ENCODE measurements at places on chromosomes 5 and 9. TPM values are rescaled to one million over a fixed set of nuclear protein-coding genes. Genes with fewer than 3 reads are reported as not detected.

Gene PKD2L2
- total RNA-seq: not detected

Gene GDA
- 6.4 TPM for total RNA-seq

Gene CDH6
- total RNA-seq: 2.3 TPM

Gene ORM2
- 1.2 TPM for total RNA-seq

Gene TYRP1
- total RNA-seq: not detected

Gene SEMA6A
- 37.5 TPM for total RNA-seq

Gene CBY3
- total RNA-seq: not detected

Gene DAB2
- 43.0 TPM for total RNA-seq

Gene NOXA1
- total RNA-seq: 8.3 TPM

Gene DNM1
- 21.6 TPM for total RNA-seq

DNA sequence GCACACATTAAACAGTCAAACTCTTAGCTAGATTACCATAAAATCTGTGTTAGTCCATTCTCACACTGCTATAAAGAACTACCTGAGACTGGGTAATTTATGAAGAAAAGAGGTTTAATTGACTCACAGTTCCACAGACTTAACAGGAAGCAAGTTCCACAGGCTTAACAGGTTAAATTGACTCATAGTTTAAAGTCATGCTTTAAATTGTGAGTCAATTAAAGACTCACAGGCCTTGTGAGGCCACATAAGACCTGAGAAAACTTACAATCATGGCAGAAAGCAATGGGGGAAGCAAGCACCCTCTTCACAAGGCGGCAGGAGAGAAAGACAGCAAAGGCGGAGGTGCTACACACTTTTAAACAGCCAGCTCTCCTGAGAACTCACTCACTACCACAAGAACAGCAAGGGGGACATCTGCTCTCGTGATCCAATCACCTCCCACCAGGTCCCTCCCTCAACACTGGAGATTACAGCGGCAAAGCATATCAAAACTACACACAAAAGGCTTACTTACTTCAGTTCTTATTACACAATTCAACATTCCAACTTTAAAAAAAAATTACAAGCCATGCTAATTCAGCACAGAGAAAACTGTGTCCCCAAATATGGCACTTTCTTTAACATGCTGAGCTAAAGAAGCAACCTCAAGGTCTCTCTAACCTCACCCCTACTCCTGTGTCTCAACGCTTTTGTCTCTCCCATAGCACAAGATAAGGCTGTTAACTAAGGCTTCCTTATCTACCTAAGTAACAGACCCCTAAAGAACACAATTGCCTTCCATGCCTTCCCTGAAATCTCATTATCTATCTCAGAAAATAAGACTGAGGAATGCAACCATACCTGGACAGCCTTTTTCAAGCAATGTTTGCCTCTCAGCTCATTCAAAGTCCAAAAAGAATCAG, 805.1 kb downstream of the NR2F1-AS1 start:
- DNase-seq: no peak

DNA sequence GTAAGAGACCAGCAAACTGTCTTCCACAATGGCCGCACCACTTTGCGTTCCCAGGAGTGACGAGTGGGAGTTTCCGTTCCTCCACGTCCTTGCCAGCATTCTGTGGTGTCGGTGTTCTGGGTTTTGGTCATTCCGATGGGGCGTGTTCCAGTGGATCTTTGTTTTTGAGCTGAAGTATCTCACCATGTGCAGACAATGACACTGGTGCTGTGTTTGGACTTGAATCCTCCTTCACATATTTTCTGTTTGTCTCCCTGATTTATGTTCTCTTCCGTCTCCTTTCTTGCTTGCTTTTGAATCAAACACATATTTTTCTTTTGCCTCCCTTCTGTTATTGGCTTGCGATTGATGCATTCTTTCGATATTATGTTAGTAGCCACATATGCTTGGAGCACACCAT, 60.8 kb upstream of the IRX4 start:
- no peak for DNase-seq

DNA sequence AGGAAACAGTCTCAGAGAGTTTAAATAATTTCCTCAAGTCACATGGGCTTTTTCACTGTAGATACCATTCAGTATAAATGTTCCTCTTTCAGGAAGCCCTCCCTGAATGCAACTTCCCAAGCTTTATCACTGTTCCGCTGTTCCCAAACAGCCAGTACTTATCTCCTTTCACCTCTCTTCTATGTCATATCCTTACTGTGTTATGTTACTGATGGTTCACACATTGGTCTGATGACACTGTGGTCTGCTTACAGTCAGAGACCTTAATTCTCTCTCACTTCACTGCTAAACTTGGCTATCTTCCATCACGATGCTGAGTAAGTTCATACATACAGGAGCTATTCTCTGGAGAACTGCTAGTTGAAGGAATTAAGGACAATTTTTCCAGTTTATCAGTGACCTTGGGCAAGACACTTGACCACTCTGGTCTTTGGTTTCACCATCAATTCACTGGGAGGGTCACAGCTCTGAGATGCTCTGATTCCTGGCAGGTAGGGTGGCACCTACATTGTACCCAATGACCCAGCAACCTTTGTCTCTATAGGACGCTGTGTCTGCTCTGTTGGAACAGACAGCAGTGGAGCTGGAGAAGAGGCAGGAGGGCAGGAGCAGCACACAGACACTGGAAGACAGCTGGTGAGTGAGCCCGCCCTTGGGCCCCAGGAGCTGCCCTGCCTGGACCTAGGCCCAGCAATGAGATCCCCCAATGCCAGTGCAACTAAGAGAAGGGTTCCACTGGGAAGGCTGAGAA, 42.1 kb upstream of the RARS1 start:
- no peak for DNase-seq

GRCh38 chr9:12680757-12681156, 12.4 kb upstream of the TYRP1 start:
- no peak for DNase-seq

DNA sequence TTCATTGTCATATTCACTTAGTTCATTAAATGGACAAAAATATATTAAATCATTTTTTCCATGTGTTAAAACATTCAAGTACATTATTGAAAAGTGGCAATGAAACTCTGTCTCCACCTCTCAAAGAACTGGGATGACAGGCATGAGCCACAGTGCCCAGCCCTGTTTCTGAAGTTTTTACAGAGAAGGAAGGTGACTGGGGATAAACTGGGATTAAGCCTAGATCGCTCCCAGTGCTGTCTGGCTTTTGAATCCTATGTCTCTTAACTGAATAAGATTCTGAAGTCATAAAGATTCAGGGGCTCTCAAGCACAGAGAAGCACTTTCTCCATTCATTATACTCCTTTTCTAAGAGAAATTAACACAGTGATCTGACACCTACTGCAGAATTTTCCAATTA, 88.3 kb downstream of the SLC38A9 start:
- no peak for DNase-seq

GRCh38 chr9:77471572-77471971, 176.6 kb downstream of the GNA14 start:
- no peak for DNase-seq

- DNase-seq: no peak
Observed at GRCh38 chr5:175821790-175822211, 49.6 kb upstream of the CPLX2 start.

GRCh38 chr9:73558471-73558870, 406.8 kb downstream of the ANXA1 start:
- DNase-seq: no peak

DNA sequence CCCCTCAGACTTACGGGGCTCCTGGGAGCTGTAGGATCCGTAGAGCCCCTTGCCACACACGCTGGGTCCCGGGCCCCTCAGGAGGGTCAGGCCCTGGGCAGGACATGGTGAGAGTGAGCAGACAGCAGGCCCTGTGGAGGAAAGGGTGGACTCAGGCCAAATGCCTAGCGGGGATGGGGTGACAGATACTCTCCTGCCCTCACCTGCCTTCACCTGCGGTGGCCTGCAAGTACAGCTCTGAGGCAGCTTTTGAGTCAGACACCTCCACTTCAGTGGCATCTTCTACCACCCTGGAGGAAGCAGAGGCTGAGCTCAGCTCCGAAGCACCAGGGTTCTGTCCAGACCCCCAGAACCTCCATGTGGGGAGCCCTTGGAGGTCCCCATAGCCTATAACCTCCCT, 26.2 kb downstream of the SLC35A4 start:
- DNase-seq: no peak

GRCh38 chr5:29079771-29080170, 2041.4 kb upstream of the CDH9 start:
- DNase-seq: no peak

DNA sequence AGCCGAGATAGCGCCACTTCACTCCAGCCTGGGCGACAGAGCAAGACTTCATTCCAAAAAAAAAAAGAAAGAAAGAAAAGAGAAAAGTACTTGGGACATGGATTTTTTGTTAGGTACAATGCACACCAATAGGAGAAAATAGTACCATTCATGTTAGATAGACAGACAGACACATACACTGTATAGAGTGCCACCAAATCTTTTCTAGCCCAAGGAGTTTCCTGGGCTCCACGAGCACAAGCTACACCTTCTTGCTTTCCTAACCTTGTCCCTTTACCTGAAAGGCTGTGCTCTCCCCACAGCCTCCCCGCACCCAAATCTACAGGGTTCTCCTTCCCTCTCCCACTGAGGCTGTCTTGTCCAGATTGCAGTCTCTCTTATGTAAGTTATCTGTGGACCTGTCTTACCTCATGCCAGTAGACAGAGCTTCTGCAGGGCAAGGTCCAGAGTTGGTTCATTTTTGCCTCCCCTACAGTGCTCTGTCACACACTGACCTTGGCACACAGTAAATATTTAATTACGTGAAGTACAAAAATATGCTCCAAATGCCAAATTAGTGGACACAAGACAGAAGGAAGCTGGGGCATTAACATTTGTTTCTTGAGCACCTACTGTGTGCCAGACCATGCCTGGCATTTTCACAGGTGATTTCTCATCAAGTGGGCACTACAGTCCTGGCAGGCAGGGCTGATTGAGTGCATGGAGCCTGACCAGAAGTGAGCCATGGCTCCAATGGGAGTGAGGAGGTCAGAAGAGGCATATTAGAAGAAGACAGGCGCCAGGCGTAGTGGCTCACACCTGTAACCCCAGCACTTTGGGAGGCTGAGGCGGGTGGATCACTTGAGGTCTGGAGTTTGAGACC, 5.9 kb downstream of the ALAD start:
- no peak for DNase-seq

- DNase-seq: no peak
Observed at GRCh38 chr5:31161781-31162181, 31.7 kb upstream of the CDH6 start.

DNA sequence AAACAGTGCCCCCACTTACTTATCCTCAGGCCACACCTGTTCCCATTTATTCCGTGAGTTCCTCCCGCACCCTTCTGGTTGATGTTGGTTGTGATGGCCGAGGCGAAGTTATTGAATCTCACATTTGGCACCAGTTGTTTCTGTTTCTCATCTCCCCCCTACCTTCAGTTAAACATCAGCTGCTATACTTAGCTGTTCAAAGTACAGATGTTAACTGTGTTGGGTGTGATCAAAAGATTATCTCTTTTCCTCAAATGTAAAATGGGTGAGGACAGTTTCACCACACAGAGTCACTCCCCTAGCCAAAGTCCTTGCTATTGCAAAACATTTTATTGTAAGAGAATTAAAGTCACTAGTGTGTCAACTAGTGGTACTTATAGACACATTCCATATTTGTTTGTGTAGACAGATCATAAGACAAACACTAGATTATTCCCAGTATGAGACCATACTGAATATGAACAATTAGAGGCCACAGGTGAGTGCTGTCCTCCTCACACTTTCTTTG, 43.2 kb upstream of the PRSS3 start:
- DNase-seq: no peak

DNA sequence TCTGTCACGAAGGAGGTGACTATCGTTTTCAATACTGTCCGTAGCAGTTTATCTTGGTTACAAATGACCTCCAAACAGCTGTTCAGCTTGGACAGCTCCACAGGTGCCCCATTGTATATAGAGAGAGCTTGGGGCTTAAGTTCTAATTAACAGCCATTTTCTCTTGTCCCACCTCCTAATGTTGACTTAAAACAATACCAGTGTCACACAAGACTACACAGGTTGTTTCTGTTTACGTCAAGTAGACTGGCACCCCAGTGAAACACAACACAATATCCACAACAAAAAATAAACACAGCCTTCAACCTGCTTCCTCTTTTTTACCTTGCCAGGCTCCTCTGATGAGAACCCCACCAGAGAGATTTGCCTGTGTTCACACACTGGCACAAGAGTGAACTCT, 39.8 kb upstream of the TLE1 start:
- no peak for DNase-seq

- no peak for DNase-seq
Observed at GRCh38 chr5:22605473-22605872, 247.7 kb downstream of the CDH12 start.

GRCh38 chr5:100690036-100690560, 154.9 kb downstream of the FAM174A start:
- DNase-seq: no peak

- no peak for DNase-seq
Observed at GRCh38 chr9:14633906-14634565, 59.2 kb downstream of the ZDHHC21 start.

- peak; percentile 74 for DNase-seq
Observed at GRCh38 chr9:133403766-133404453, 13.9 kb downstream of the REXO4 start.

DNA sequence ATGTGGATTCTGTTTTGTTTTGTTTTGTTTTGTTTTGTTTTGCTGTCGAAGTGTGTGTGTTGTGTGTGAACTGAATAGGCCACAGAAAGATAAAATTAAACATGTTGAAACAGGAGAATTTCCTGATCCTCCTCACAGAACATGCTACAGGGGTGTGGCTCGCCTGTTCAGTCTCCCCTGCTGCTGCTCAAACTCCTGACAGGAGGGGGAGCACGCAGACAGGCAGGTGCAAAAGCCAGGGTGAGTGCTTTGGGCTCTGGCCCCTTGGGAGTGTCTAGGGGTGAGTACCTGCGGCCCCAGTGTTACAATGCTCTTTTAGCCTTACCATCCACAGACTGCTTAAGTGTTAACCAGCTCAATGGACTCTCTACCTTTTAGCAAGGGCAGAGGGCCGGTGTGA, 473.5 kb downstream of the MAT2B start:
- no peak for DNase-seq

DNA sequence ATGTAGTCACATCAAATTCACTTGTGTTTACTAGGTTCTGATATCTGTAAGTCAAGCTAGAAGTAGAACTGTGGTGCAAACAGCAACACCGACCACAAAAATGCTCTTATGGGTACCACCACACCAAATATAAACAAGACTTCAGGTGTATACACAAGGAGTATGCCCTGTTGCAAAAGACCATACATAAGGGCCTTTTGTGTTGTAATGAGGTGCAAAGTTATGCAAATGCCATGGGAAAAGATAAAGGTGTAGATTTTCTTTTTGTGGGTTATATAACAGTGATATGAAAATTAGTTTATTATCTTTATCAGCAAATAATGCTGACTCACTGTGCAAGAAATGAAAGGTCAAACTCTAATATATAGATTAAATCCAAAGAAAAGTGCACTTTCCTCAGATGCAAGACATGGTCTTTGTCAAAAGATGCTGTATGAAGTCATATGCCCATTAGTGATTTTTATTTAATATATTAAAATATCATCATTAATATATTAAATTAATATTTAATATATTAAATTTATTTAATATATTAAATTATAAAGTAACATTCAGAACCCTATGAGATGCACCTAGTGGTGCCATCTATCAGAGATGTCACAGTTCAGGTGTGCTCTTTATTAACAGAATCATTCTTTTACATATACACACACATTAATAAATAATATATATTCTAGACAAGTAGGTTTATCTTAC, 26.7 kb upstream of the ALDH1A1 start:
- DNase-seq: peak; percentile 53

Measured in stomach (tissue), 19 donors.